HFF-Myc (cell line): ENCODE measurements at places on chromosomes 12 and 14.

- DNase-seq: no peak
Observed at GRCh38 chr14:99062772-99063418, 209.1 kb downstream of the BCL11B start.

DNA sequence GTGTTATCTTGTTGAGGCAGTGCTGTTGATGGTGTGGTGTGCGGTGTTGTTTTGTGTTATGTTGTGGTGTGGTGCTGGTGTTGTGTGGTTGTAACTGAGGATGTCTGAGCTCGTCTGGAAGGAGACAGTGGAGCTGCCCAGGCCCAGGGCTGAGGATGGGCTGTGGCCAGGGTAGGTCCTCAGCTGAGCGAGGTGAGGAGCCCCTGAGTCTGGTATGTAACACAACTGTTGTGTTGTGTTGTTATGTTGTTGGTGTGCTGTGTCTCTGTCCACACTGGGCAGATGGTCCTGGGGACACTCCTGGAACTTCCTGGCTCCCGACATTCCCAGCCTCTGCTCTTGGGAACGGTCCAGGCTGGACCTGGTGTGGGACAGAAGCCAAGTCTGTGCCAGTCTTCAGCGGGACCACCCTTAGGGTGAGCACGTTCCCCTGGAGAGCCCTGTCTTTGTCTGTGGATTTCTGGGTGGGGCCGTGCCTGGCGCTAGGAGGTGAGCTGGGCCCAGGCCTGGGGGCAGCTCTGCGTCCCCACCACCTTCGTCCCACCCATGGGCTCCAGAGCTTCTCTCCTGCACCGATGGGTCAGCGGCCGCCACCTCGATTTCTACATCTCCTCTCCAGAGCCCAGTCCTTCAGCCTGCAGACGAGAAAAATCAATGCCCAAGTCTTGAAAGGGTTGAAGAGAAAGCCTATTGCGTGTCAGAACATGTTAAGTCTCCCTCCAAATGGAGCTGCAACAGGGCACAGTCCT lies 27.4 kb upstream of the SFSWAP start:
- DNase-seq: no peak

GRCh38 chr12:6166808-6167207 lies 33.4 kb upstream of the CD9 start:
- DNase-seq: no peak

- DNase-seq: no peak
Observed at GRCh38 chr12:47739979-47740378, 14.7 kb upstream of the ENDOU start.

DNA sequence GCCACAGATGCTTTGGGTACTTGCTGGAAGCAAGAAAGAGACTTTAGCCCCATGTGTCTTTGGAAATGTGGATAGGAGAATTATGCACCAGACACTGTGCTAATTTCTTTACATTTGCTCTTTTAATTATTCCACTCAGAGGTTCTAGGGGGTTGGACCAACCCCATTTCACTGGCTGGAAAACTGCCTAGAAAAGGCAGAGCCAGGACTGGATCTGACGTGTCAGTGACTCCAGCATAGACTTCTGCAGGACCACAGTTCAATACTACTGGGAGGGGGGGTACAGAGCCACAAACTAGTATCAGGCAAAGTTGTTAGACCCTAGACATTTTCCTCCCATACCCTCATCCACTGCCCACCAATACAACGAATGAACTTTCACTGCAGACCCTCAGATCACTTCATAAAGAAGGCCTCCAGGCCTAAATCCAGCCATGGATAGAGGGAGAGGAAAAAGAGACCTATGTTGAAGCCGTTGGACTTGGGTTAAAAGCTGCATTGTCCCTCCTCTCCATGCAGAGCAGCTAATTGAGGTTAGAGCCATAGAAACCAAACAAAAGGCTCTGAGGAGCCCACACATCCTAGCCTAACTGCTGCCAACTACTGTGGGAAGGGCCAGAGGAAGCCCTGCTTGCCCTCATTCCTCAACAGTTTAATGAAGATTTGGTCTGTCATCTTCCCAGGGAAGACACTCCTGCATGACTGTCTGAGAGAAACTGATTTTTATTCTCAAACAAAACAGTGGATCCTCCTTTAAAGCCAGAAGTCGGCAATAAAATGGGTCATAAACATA lies 68.7 kb downstream of the STON2 start:
- DNase-seq: no peak
